ENCODE measurements at places on chromosomes 3 and 15.
A peak's percentile ranks its signal among the peaks of the same experiment; 100 is the strongest.

- no peak for DNase-seq
Measured at GRCh38 chr3:16828815-16829214, 55.9 kb upstream of the PLCL2 start.

- DNase-seq = no peak
Measured at GRCh38 chr15:57114070-57114469, 195.6 kb downstream of the TCF12 start.

DNA sequence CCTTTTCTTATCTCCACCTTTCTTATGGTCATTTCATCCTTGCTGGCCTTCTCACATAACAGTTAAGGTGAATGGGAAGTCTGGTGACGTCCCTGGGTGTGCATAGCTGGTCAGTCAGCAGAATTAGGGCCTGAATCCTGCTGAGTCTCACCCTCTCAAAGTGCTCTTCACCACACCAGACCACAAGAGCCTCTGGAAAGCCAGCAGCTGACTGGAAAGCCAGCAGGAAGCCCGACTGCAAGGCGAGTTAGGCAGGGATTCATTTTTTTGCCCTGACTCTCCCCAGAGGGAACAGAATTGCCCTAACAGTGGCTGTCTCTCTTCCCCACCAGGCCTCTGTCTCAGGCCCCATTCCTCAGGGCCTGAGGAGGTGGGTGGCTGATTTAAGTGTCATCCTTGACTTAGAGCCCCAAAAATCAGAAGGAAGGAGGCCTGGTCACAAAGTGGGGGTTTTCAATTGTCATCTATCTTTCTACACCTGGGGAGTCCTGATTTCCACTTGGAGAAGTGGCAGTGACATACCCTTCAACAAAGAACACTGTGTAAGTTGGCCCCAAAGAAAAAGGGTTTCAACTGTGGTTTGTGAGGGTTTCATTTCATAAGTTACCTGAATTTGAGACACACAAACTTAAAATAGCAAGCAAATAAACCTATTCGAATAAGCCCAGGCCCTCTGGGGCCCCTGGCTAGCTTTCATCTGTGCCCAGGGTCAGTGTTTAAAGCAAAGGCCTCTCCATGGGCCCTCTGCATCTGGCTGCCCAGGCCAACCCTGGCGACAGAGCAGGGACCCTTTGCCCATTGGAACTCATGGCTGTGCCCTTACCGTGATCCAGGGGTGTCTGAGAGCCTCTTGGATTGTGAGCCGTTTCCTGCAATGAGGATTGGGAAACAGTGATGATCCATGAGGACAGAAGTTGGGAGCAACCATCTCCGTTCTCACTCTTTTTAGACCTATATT, 90.5 kb upstream of the HERC1 start:
- no peak for DNase-seq

DNA sequence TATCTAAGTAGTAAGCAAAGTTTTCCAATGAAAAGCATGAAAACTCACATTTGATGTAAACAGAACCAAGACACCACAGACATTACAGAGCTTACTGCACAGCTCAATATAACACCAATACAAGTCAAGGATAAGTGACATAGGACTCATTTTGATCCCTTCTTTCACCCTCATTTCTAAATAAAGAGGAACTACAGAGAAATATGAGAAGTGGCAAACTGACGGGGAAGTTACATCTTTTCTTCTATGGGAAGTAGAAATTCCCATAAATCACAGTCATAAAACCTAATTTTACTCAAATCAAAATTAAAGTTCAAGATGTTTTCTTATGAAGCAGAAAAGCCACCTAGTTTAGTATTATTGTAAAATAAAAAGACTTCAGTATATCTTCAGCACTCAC, 3.8 kb downstream of the ATG3 start:
- no peak for DNase-seq

- DNase-seq = no peak
Measured at GRCh38 chr3:183239046-183239445, 14.0 kb upstream of the B3GNT5 start.

- DNase-seq = no peak
Measured at GRCh38 chr15:82621970-82622369, 25.2 kb downstream of the CPEB1 start.

- peak; percentile 75 for DNase-seq
Measured at GRCh38 chr15:43826508-43827341, at the start of gene WDR76. Gene WDR76, plus strand, starts transcription at chr15:43827002. Its CDS starts 31 bp downstream, at chr15:43827033.

- DNase-seq = no peak
Measured at GRCh38 chr15:60399246-60399915, 1.6 kb upstream of the ANXA2 start.

DNA sequence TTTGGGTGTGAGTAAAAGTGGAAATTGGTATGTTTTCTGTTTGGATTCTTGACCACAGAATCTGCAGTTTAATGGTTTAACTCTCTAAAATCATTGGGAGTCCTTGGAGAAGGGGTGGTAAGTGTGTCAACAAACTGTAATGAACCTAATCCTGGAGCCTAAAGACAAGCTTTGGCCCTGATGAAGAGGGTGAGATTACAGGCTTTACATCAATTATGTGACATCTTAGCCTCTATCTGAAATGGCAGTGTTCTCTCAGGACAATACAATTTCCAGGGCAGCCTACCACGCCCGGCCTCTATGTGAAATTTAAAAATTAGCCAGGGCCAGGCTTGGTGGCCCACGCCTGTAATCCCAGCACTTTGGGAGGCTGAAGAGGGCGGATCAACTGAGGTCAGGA, 4.3 kb upstream of the PKM start:
- DNase-seq = no peak

- DNase-seq = no peak
Measured at GRCh38 chr3:173045770-173046382, 95.2 kb downstream of the SPATA16 start.

- peak; percentile 9 for DNase-seq
Measured at GRCh38 chr3:120093119-120093910, 932 bp downstream of the GSK3B start.

- no peak for DNase-seq
Measured at GRCh38 chr3:71600646-71601288, 17.2 kb upstream of the FOXP1 start.

GRCh38 chr3:129971351-129972052, 3.0 kb upstream of the TRH start:
- DNase-seq = no peak

DNA sequence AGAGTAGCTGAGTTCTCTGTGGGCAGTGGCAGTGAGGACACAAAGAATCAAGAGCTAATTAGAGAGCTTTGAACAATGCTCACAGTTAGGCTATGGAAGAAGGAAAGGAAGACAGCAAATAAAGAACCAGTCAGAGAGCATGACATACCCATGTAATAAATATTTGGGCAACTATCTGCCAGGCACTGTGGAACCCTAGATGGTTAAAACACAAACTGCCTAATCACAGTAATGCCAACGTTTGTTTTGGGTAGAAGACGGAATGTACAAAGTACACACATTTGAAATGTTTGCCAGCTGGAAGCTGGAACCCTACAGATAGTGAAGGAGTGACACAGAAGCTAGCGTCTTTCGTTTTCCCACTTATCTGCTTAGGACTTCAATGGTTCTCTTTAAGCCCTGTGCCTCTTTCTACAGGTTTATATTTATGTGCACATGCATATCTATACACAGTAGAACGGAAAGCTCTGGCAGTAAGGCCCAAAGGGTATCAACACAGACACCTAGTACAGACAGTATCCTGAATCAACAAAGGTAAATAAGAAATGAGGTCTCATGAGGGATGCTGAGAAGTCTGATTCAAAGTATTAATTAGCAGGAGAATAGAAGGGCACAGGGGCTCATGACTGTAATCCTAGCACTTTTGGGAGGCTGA, 44.6 kb downstream of the ANKRD28 start:
- no peak for DNase-seq

- DNase-seq = no peak
Measured at GRCh38 chr15:59713177-59713576, 24.1 kb upstream of the BNIP2 start.

DNA sequence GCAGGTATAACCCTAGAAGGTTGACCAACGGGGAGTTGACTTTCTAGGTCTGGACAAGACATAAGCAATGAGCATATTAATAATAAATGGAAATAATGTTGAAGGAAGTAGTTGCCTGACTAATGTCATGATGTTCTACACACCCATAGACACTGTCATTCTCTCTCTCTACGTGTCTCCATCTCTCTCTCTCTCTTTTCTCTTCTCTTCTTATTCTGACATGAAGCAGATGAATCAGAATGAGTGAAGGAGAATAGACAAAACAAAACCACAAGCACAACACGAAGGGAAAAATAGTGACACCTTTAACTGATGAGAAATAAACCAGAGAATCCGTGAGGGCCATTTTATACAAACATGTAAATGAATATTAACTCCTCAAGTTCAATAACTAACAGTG, 26.7 kb upstream of the CCDC80 start:
- DNase-seq = no peak

DNA sequence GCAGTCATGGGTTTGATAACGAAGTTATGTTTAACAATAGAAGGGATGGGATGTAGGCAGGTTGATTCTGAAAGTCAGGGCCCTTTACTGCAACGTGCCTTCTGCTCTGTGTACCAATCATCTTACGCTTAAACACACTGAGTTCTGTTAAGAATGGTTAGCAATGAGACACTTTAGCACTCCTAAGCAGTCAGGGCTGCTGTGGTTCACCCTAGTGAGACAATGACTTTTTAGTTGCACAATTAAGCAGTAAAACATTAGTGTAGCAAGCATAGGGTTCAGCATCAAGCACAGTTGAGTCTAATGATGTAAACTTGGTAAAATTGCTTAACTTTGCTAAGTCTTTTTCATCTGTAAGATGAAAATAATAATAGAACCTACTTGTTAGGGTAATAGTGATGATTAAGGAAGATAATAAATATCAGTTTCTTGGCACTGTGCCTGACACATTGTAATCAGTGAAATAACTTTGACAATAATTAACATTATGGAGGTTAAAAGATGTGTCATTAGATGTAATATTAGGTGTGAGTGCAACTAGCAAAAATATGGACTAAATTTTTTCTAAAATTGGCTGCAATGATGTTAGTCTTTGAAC, 484.2 kb upstream of the THBS1 start:
- no peak for DNase-seq

- no peak for DNase-seq
Measured at GRCh38 chr15:97463696-97464095, 496.8 kb upstream of the ARRDC4 start.

DNA sequence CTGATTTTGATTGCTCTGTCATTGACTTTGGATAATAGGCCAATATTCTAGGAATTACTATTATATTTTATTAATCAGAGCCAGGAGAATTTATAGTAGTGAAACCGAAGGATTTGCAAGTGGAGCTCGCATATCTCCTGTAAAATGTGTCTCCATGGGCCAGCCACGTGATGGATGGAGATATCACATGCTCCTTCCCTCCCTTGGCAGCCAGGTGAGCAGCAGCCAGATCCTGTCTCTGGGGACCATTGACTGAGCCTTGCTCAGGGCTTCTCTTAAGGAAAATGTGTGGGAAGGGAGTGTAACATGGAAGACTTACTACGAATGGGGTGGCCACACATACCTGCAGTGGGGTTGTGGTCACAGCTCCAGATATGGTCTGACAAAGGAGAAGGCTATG, 144.7 kb upstream of the RGMA start:
- no peak for DNase-seq

DNA sequence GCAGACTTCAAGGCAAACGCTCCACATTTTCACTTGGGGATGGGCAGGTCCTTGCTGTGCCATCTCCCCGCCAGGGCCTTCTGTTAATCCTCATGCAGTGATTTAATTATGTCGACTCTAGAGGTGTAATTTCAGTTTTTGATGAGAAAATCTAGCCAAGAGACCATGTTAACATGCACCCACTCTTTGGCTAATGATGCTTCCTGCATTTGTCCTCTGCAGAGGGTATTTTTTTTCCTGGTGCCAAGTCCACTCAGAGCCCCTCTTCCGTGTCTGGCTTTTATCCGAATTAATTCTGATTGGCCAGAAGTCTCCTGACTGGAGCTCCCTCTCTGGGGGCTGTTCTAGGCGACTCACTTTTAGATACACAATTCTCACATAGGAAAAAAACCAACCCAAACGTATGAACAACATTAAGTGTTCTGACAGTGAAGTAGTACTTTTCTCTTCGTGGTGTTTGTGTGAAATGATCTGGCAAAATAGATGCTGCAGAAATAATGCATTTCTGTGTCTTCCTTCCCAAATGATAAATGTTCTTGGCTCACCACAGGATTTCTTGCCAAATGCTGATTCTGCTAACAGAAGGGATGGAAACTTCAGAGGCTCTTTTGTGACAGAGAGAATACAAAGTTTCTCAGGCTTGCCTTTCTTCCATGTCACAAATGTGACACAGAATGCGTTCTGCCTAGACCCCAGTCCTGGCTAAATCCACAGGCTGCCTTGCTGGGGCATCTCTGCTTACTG, 190.0 kb downstream of the CACNA2D3 start:
- no peak for DNase-seq

DNA sequence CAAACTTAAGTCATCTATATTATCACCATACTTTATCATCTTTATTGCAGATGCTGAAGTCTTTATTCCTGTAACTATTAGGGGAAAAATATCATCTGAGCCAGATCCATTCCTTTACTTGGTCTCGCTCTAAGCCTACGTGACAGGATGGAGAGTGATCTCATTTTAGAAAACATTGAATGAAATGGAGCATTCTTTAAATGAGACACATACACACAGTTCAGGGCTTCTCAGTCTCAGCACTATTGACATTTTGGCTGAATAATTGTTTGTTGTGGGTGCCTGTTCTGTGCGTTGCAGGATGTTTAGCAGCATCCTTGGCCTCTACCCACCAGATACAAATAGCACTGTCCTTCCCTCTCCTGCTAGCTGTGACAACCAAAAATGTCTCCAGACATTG, 36.2 kb upstream of the PROK2 start:
- no peak for DNase-seq

DNA sequence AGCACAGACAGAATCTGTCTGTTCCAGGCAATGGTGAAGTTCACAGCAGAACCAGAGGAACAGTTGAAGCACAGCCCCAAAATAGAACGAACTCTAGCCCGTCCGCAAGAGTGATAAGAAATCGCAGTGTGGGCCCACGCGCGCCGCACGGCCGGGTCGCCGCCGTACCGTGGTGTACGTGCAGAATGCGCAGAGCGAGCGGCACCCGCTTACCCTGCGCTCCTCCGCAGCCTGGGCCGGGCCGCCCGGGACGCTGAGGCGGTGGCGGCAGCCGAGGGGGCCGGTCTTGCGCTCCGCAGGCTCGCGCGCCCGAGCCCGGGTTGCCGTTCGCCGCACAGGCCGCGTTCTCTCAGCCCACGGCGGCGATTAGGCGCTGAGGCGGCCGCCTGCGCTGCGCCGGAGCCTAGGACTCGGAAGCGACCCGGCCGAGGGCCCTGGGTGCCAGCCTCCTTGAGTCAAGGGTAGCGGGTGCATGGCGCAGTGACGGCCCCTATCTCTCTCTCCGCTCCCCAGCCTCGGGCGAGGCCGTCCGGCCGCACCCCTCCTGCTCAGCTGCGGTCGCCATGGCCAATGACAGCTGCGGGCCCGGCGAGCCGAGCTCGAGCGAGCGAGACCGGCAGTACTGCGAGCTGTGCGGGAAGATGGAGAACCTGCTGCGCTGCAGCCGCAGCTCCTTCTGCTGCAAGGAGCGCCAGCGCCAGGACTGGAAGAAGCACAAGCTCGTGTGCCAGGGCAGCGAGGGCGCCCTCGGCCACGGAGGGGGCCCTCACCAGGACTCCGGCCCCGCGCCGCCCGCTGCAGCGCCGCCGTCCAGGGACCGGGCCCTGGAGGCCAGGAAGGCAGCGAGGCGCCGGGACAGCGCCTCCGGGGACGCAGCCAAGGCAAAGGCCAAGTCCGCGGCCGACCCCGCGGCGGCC, 20.5 kb downstream of the WDR73 start:
- peak; percentile 65 for DNase-seq

GRCh38 chr15:70226337-70226980, 128.7 kb upstream of the TLE3 start:
- DNase-seq = no peak

GRCh38 chr3:57288403-57288802, 4.1 kb downstream of the ASB14 start:
- no peak for DNase-seq

- DNase-seq = no peak
Measured at GRCh38 chr15:97084650-97085049, 754.1 kb downstream of the NR2F2 start.
